Cardiac ventricle fibroblast (primary cell): ENCODE measurements at places on chromosomes 1 and 21. TPM values are rescaled to one million over a fixed set of nuclear protein-coding genes. Genes with fewer than 3 reads are reported as not detected.

MIA3 gene
- 42.9 and 67.8 TPM in 2 replicates for total RNA-seq

GBP6 gene
- not detected in 2 replicates for total RNA-seq

FAM110D gene
- not detected in 2 replicates for total RNA-seq

OR2T11 gene
- not detected in 2 replicates for total RNA-seq

SPRR3 gene
- not detected in 2 replicates for total RNA-seq

CTH gene
- 6.6 and 8.5 TPM in 2 replicates for total RNA-seq

DENND2C gene
- total RNA-seq = 3.1 and 3.2 TPM in 2 replicates

KRTCAP2 gene
- 130 and 151 TPM in 2 replicates for total RNA-seq
